ENCODE measurements at places on chromosomes 6 and 20.

- no peak for DNase-seq
These were observed 18.5 kb downstream of the ATP9A start for GRCh38 chr20:51749674-51750036.

- DNase-seq: no peak
These were observed 5.8 kb downstream of the GABBR1 start for GRCh38 chr6:29626948-29627754.

DNA sequence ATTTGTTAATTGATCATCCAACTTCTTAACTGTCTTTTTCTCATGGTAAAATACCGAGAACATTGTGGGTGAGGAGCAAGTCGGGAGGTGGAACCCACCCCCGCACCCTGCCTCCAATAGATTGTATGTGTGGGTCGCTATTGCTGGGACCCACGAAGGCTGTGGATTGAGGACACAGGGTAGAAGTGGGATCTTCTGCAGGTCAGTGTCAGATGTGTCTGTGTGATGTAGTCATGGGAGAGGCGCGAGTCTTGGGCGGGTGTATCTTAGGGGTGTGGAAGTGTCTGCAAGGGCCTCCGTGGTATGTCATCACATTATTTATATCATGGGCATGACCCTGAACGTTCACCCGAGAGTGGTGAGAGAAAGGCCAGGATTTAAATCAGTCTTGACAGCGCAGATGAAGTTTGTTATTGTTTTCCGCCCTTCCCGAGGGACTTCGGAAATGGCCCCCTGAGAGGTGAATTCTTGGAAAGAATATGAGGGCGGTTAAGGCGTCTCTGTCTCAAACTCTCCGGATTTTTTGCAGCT is 472 bp upstream of the PAQR8 start:
- no peak for DNase-seq

- no peak for DNase-seq
These were observed 38.0 kb downstream of the MACROD2 start for GRCh38 chr20:14033310-14033709.

DNA sequence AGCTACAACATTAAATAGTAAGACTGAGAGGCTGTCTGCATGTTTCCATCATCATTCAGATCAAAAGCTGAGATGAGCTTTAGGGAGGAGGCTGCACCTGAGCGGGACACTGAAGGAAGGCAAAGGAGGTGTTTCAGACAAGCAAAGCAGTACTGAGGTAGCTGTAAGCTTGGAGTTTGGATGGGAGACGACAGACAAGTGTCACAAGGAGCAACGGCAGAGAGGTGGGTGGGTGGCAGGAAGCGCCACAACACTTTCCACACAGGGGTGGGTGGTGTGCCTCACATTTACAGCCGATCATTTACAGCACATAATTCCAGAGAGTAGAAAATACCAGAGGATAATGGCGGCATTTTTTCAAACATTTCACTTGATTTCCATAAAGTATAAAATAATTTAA is 205.5 kb upstream of the SHLD1 start:
- no peak for DNase-seq

DNA sequence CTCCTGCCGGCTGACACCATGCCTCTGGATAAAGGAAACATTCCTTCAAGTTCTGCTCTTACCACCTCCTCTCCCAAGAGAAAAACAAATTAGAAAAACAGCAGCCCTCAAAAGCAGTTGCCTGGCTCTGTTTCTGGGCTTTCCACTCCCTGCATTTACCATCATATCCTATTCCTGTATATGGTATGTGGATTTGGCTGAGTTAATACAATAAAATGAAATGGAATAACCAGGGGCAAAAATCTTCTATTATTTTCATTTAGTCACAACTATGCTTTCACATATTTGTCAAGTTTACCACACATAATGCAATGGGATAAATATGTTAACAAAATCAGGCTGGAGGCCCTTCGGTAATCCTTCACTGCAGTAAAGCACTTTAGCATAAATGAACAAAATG is 34.3 kb downstream of the COL12A1 start:
- no peak for DNase-seq

GRCh38 chr20:43389839-43390626 is 67.7 kb upstream of the SRSF6 start:
- no peak for DNase-seq

DNA sequence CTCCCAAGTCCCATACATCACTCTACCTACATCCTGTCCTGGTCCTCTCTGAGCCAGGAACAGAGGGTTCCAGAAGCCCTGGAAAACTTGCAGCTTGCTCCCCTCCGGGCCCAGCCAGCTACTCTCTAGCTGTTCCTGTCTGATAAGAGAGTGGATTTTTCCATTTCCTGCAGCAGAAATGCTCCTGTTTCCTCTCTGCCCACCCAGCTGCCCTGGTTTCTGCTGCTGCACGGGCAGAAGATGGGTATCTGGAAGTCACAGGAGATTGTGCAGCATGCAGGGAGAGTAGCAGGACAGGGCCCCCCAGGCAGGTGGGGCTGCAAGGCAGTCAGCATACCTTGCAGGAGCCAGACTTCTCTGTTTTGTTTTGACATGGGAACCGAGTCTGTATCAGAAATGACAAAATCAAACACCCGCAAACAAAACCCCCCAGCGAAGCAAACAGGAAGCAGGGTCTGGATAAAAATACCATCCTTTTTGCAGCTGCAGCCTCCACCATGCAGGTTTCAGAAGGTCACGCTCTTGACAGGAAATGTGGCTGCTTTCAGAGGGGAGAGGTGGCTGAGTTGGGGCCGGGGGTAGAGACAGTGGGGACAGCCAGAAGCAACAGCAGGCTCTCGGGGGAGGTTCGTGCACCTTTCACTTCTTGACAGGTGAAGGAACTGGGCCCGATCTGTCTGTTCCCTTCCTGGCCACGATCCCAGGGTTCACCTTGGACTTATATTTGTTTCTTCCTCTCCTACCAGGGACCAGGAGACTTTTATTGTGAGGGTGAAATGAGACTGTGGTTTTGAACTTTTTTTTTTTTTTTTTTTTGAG is 50.8 kb upstream of the FAM83D start:
- no peak for DNase-seq

GRCh38 chr6:15296249-15296648 is 50.4 kb downstream of the JARID2 start:
- DNase-seq: no peak

- no peak for DNase-seq
These were observed 50.8 kb upstream of the NRN1 start for GRCh38 chr6:6057442-6058053.

DNA sequence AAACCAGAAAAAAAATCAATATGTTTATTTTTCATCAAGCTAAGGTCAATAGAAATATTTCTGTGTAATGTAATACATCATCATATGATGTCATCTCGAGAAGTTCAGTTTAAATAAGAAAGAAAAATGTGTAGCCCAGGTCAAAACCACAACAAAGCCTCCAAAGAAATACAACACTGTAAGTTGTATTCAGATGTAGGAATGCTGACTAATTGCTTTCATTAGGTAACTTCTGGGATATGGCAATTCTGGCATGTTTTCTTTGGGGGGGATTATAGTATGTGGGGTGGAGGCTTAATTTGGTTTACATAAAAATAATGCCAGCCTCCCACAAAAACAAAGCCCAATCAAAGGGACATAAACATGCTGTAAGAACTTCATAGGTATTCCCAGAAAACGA is 881.8 kb upstream of the CITED2 start:
- no peak for DNase-seq

DNA sequence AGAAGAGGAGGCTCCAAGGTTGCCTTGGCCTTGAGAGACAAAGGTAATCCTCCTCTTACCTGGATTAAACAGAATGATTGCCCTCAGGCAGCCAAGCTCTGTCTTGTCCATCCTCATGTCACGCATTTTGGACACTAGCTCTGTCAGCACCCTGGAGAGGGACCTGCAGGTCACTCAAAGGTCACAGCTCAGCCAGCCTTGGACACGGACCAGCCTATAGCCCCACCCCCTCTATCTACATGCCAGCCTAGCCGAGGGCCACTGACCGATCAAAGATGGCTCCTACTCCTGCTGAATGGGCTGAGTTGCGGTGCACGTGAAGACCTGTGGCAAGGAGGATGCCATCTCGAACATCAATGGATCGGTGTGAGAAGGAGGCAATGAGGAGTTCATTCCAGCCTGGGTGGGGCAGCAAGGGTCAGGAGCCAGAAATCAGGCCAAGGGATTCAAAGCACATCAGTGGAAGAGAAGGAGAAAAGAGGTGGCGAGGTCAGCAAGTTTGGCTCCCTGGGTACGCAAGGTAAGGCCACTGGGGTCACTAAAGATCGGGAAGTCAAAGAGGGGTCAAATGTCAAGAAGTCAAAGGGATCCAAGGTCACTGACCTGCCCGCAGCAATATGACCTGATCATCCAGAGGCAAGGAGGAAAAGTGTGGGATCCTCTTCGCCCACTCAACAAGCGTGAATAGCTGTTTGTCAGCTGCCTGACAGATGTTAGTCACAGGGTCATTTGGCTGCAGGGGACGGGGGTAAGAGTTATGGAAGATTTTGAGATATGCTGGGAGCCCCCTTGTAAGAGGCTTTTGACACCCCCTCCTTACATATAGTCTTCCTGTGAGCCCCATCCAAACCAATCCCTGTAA is 3.3 kb upstream of the COL11A2 start:
- no peak for DNase-seq

- no peak for DNase-seq
These were observed 27.4 kb upstream of the LRRN4 start for GRCh38 chr20:6081236-6081635.

DNA sequence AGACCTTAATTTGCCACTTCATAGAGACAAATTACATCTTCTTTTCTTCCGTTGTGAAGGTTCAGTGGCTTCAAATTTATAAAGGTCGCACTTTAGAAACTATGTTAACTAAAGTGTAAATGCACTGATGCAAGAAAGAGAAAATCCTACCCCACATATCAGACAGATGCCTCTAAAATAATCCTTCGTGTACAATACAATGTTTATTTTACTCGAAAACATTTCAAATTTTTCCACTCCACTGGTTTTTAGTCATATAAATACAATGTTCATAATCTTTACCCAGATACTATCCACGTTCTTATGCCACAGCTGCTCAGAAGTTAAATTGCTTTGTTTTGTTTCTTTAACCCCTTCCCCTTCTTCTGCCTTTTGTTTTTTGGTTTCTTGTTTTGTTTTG is 140.3 kb upstream of the LAMP5 start:
- no peak for DNase-seq

- DNase-seq: no peak
These were observed 20.2 kb upstream of the C6orf141 start for GRCh38 chr6:49530141-49530776.

GRCh38 chr20:25070821-25071473 is 11.0 kb downstream of the VSX1 start:
- DNase-seq: no peak

- no peak for DNase-seq
These were observed at the start of gene FOXC1 for GRCh38 chr6:1609648-1610496. TSS of gene FOXC1 (plus strand) at chr6:1609915. CDS start at chr6:1610446, 531 bp downstream.

DNA sequence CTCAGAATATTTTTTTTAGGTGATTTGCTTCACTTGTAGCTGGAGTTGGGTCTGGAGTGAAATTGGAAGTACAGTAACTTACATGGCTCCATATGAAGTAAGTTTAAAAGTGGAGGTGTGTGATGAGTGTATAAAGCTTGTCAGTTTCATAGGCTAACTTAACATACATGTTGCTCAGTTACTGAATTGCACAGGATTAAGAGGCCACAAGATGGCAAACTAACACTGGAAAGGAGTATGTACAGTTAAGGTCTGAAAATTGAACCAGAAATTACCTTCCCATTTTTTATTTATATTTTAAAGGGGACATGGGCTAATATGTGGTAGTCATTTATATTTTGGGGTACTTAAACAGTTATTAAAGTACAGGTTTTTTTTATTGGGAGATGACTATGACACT is 45.3 kb upstream of the SMIM8 start:
- no peak for DNase-seq

GRCh38 chr6:73537677-73538076 is 16.8 kb upstream of the EEF1A1 start:
- DNase-seq: no peak

DNA sequence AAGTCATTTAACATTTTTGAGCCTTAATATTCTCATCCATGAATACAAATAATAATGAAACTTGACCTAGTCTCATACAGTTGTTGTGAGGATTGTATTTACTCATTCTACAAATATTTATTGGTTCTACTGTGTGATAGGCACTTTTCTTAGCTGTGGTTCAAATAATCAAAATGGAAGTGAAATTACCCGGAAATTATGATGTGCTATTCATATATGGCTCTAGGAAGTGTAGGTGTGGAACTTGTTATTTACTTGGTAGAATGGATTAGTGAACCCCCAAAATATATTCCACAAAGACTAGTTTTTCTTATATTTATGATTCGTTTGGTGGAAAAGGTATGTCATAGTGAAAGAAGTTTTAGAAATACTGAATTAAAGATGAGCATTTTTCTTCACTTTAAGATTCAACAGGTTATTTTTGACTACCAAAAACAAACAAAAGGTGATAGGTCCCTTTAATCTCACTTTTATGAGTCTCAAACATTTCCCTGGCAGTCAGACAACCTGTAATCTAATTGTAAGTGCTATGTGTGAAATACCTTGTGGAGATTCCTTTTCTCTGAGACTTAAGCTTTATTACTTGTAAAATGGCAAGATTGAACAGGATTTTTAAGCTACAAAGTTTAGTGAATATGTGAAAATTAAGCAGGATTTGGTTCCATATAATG is 77.8 kb downstream of the STXBP5 start:
- DNase-seq: no peak

DNA sequence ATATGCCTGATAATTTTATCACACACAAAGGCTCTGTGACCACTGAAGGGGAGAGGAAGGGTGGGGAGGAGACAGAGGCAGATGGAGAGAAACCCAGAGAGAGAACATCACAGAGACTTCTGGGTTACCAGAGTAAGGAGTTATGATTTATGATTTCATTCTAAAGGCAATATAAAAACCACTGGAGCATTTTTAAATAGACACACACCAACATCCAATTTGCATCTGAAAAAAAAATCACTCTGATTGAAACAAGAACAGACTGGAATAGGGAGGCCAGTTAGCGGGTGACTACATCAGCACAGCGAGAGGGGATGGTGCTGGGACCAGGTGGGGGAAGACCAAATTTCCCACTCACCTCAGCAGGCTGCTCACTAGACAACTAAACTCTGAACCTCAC is 104.8 kb downstream of the AGPAT4 start:
- DNase-seq: no peak

GRCh38 chr6:17429383-17430061 is 36.1 kb downstream of the CAP2 start:
- DNase-seq: no peak
